ENCODE measurements at places on chromosomes 5 and 9.

DNA sequence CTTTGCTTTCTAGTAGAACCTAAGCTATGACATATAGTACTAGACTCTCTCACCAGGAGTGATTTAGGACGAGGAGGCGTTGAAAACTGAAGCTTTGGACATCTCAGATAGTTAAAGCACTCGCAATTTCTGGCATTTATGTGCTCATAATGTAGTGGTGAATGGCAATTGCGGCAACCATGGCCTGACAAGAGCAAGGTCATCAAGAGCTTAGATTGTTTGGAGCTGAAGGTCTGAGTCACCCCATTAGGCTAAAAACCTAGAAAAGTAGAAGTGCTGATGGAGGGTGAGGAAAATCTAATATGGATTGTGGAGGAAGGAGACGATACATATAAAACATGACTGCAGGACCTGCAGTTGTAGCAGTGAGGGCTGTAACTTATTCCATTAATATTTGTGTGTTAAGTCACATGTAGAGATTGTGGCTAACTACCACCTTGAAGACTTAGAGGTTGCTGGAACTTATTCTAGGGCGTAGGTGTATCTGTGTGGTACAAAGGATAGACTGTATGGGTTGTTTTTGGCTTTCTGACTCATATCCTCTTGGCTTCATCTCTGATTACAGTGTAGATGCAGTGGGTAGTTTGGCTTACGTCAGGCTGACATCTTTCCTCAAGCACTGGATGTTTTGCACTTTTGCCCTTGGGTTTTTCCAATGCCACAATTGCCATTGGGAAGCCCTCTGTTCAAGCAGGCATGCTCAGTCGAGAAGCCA, 138.9 kb upstream of the CDKN2B start:
- no peak for DNase-seq
- no peak overlapping the region for H3K27ac ChIP-seq
- no peaks in the 10 kb centered on the region for H3K4me1 ChIP-seq
- H3K27me3 ChIP-seq: no peaks in the 10 kb centered on the region
- H3K36me3 ChIP-seq: no peaks in the 10 kb centered on the region

GRCh38 chr5:123813937-123814624, 302.1 kb downstream of the CSNK1G3 start:
- H3K4me3 ChIP-seq: no peak overlapping the region
- H3K27me3 ChIP-seq: no peaks in the 10 kb centered on the region
- H3K36me3 ChIP-seq: no peaks in the 10 kb centered on the region
- no peak overlapping the region for H3K27ac ChIP-seq
- DNase-seq: no peak

DNA sequence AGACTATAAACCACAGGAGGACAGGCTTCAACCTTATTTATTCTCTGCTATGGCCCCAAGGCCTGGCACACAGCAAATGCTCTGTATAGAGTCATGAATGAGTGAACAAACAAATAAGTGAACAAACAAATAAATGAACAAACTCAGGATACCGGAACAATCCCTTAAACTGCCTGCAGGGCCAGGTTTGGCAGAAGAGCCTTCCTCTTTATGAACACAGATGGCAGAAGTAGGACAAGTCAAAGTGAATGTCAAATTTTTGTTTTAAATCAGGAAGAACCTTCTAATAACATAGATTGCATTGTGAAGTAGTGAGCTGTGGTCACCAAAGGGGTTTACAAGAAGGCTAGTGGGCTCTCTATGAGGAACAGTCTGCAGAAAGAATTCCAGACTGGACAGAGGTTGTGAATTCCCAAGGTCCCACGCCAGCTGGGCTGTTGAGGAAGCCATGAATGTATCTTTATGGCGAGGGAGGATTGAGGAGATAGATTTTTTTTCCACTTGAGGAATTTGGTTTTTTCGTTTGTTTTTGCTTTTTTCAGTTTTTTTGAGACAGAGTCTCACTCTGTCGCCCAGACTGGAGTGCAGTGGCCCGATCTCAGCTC, 30.3 kb upstream of the STING1 start:
- no peaks in the 10 kb centered on the region for H3K27me3 ChIP-seq
- no peak for DNase-seq
- 0 out of 2 replicates have a peak, but pooled peaks cover 7% of the 10 kb centered on the region for H3K4me1 ChIP-seq
- no peak overlapping the region for H3K27ac ChIP-seq

GRCh38 chr9:8858596-8859161, 1059.1 kb upstream of the DMAC1 start:
- no peaks in the 10 kb centered on the region for H3K36me3 ChIP-seq
- H3K4me3 ChIP-seq: no peak overlapping the region
- no peak overlapping the region for H3K27ac ChIP-seq
- H3K27me3 ChIP-seq: no peaks in the 10 kb centered on the region

GRCh38 chr9:91269907-91270491, 91.7 kb downstream of the AUH start:
- DNase-seq: no peak
- H3K27ac ChIP-seq: no peak overlapping the region
- no peaks in the 10 kb centered on the region for H3K27me3 ChIP-seq
- H3K36me3 ChIP-seq: no peaks in the 10 kb centered on the region
- H3K4me3 ChIP-seq: no peak overlapping the region
- peaks cover 18% of the 10 kb centered on the region for H3K4me1 ChIP-seq

- H3K4me1 ChIP-seq: no peaks in the 10 kb centered on the region
- H3K36me3 ChIP-seq: no peaks in the 10 kb centered on the region
- H3K27me3 ChIP-seq: peaks cover 26% of the 10 kb centered on the region
- DNase-seq: no peak
- H3K27ac ChIP-seq: no peak overlapping the region
These were observed 86.1 kb upstream of the ADAMTS2 start for GRCh38 chr5:179431221-179431824.

DNA sequence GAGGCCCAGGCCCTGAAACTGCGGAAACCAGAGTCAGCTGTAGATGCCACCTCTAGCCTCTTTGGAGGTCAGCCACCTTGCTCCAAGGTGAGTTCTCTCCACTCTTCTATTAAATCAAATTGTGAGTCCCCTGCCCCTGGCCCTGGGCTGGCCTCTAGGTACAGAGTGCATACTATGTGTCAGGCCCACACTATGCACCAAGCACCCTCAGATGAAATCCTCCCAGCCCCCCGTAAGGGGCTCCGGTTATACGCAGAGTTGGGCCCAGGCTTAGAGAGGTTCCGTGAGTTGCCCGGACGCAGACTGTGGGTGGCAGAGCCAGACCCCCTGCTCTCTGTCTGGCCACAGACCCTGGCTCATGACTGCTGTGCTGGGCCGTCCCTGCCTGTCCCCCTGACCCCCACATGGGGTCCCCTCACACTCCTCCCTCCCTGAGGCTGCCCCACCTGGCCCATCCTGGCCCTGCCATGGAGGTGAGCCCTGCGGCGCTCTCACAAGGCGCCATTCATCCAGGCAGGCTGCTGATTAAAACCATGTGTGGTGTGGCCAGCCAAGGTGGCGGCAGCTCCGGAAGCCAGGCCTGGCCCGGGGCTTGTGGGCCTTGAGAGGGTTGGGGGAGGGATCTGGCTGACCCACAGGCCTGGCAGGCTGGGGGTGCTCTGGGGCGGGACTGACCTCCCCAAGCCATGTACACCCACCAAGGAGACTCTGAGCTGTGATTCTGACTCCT, 65.5 kb upstream of the SYNPO start:
- no peak overlapping the region for H3K4me3 ChIP-seq
- no peaks in the 10 kb centered on the region for H3K27me3 ChIP-seq

DNA sequence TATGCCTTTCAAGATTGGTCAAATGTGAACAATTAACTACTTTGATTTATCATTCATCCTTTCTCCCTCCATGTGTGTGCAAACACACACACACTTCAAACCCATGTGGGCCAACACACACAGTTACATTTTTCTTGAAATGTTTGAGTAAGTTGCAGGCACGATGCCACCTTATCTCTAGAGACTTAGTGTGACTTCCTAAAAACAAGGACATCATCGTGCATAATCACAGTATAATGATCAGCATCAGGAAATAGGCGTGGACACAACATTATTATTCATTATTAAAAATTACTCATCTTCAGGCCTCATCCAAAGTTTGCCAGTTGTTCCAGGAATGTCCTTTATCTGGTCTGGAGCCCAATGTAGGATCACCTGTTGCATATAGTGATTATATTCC, 209.5 kb downstream of the GNA14 start:
- H3K4me1 ChIP-seq: no peaks in the 10 kb centered on the region
- H3K27me3 ChIP-seq: no peaks in the 10 kb centered on the region
- no peak overlapping the region for H3K27ac ChIP-seq
- no peak overlapping the region for H3K4me3 ChIP-seq
